ENCODE measurements at places on chromosomes 4 and X. TPM values are rescaled to one million over a fixed set of nuclear protein-coding genes. Genes with fewer than 3 reads are reported as not detected.

ABCB7 gene
- total RNA-seq = 21.3 TPM

MMAA gene
- total RNA-seq = 6.3 TPM

ADAM29 gene
- total RNA-seq = not detected

CD40LG gene
- not detected for total RNA-seq

MAGED4 gene
- 57.8 TPM for total RNA-seq

GPC3 gene
- not detected for total RNA-seq

MAGEC2 gene
- not detected for total RNA-seq

HTRA3 gene
- 4.6 TPM for total RNA-seq

BMP3 gene
- 0.16 TPM for total RNA-seq

TMEM164 gene
- 8.5 TPM for total RNA-seq

TMSB15A gene
- total RNA-seq = 0.32 TPM

INPP4B gene
- 17.8 TPM for total RNA-seq

SPANXC gene
- total RNA-seq = not detected
